NCI-H2171 treated with DMSO at 0.1 percent for 48 hours (cell line): ENCODE measurements at places on chromosomes 2 and 18.

- DNase-seq = no peak
Observed at GRCh38 chr2:172460780-172461201, 33.4 kb downstream of the ITGA6 start.

GRCh38 chr2:217055624-217056023 lies 195.8 kb upstream of the TNP1 start:
- DNase-seq = no peak

GRCh38 chr2:34570266-34570872 lies 971.3 kb upstream of the FAM98A start:
- peak; percentile 70 for DNase-seq

DNA sequence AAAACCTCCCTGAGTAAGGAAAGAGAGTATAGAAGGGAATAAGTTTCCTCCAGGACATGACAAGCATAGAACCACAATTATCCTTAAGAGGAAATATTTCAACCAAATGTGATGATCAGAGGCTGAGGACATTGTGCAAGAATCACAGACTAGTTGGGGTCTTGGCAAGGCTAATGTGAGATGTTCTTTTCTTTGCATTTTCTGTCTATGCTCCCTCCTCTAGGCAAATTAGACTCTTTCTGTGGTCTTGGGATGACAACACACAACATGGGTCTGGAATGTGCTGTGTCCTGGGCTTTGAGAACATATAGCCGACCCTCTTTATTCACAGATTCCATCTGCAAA lies 32.0 kb upstream of the IL1RL1 start:
- no peak for DNase-seq

DNA sequence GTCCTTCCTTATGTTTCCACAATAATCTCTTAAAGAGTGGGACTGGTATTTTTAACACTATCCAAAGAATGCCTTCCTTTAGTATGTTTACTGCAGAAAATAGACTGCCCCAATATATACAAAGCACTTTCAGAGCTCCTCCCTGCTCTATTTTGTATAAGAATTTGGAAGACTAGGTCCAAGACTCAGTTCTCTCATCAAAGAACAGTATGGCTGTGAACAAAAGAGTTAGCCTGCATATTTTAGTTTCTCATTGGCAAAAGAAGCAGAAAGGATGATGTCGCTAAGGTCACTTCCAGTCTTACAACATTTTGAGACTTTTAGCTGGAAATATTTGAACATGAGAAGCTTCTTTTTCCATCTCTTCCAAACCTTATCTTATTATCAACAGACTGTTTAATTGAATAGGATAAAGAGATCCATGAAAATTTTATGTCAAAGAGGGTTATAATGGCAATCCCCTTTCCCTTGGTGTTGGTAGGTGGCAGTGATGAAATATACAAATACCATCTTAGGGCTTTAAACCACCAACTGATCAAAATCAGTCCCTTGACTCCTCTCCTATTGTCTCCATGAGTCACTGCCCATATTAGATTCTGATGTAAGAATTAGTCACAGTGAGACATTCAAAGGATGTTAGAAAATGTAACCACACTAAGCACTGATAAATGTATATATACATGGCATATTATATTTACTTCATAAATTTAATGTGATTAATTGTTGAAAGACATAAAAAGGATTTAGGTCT lies 266.9 kb upstream of the DSEL start:
- DNase-seq = no peak

- DNase-seq = no peak
Observed at GRCh38 chr2:217105733-217106649, 246.1 kb upstream of the TNP1 start.

- no peak for DNase-seq
Observed at GRCh38 chr2:236988690-236989624, 96.7 kb upstream of the COPS8 start.

- DNase-seq = no peak
Observed at GRCh38 chr2:122516775-122517174, 761.3 kb downstream of the TSN start.

DNA sequence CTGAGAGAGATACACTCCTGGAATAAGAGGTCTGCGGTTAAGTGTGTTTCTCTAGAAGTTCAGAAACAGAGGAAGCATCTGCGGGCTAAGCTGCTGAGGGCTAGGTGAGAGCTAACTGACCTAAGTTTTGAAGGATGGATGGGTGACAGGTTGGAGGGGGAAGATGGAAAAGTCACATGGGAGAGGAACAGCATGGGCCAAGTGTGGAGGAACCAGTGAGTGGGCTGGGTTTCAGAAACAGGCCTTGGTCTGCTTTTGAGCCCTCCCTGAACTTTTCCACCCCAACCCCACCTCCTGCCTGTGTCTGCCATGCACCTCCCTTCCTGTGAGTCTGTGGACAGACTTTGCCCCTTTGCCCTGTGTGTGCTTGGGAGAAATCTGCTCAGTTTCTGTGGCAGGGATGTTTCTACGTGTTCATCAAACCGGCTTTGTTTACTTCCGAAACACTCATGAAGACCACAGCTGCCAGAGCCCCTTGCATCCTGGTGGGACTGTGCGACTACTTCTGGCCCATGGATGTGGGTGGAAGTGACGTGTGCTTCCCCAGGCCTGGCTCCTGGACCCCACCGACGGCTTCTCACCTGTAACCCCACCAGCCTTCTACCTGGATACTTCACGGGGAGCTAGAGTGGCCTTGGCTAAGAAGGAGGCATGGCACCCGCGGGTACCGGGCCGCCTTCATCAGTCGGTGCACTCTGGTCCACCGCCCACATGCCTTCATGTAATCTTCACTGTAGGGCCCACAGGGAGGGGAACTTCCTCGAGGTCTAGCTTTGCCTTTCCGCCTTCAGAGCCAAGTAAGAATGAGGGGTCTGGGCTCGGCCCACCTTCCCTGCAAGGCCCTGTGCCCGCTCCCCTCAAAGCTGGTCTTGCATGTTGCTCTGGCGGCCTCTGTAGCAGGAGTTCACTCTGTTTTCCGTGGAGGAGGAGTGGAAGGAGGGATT lies 1.4 kb upstream of the HPCAL1 start:
- no peak for DNase-seq

DNA sequence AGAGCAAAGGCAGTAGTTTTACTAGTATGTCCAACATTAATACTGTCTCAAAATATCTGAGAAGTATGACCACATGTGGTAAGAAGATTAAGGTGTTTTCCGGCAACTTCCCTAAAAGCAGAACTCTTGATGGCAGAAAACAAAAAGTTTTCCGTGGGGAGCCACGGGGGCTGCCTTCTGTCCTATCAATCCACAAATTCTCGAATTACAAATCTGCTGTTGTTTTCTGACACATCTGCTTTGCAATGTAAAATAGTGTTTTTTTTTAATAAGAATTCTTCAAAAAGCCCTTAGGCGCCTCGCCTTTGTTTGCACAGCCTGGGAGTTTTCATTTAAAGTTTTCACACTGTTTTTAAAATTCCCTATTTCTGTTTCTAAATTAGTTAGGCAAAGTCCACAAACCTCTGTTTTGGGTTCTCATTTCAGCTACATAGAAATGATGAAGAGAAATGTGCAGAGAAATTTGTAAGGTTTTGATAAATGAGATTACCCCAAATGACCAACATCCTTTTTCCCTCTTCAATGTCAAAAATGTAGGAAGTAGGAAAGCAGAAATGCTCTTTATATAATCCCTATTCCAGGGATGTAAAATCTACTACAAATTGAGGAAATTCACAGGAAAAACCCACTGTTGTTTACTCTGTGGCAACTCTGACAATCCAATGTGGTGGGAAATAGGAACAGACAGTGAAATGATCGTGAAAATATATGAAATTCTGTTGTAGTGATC lies 385.8 kb downstream of the ZEB2 start:
- DNase-seq = peak; percentile 47

- peak; percentile 21 for DNase-seq
Observed at GRCh38 chr2:224008702-224009261, 30.3 kb downstream of the SERPINE2 start.

- no peak for DNase-seq
Observed at GRCh38 chr18:36993068-36993467, 164.1 kb downstream of the KIAA1328 start.

- no peak for DNase-seq
Observed at GRCh38 chr2:230874456-230874855, 9.7 kb downstream of the ITM2C start.

DNA sequence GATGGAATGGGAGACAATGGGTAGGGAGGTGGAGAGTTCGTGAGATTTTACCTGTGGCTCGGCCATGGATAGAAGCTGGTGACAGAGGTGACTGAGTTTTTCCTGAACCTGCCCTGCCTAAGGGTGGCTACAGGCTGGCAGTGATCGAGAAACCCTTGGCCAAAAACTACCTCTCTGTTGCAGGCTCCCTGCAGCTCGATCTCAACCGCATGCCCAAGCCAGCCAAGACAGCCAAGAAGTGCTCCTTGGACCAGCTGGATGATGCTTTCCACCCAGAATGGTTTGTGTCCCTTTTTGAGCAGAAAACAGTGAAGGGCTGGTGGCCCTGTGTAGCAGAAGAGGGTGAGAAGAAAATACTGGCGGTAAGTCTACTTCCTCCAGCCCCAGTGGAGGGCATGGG lies 225.5 kb downstream of the DYSF start:
- DNase-seq = no peak

DNA sequence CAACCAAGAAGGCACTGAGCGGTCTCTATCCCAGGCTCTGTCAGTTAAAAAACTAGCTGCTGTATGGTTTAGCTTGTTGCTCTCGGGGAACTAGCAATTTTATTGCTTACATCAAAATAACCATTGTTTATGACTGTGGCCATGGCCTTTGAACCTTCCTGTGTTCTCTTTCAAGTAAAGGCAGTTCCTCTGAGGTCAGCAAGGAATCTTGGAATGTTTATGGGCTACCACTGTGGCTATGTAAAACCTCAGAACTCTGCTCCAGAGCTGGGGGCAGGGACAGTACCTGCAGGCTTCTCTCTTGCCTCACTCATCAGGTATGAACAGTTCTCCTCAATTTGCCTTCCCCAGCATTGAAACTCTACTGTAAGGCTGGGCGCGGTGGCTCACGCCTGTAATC lies 416.0 kb upstream of the NETO1 start:
- DNase-seq = no peak

DNA sequence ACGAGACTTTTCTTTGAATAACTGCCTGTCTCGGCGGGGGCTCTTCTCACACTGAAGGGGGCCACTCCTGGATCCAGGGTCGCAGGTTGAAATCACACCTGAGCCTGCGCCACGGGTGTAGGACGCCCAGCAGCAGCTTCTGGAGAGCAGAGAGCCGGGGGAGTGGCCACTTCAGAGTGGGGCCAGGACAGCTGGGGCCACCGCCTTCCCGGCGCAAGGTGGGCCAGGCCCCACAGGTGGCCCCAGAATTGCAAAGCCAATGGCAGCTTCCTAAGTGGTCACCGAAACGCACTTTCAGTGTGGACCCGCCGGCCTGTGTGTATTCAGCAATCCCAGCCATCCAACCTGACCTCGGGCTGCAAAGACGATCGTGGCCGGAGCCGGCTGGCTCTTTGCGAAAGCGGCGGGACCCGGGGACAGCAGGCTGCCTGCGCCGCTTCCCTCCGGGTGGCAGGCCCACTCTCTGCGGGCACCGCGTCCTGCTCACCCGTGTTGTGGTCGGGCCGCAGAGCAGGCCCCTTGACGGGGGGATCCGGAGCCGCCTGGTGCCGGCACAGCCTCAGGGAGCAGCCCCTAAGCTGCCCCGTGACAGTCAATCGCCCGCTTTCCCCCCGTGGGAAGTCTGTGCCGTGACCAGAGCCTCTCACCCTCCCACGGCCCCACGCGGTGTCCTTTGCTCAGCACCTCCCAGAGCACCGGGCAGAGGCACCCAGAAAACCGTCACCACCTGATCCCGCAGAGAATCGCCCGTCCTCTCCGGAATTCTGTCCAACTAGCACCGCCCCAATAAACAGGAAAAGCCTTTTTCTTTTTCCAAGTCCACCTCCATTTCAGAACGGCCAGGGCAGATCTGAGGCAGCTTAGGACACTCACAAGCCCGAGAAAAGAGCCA lies 144.7 kb downstream of the ZNF516 start:
- DNase-seq = no peak

DNA sequence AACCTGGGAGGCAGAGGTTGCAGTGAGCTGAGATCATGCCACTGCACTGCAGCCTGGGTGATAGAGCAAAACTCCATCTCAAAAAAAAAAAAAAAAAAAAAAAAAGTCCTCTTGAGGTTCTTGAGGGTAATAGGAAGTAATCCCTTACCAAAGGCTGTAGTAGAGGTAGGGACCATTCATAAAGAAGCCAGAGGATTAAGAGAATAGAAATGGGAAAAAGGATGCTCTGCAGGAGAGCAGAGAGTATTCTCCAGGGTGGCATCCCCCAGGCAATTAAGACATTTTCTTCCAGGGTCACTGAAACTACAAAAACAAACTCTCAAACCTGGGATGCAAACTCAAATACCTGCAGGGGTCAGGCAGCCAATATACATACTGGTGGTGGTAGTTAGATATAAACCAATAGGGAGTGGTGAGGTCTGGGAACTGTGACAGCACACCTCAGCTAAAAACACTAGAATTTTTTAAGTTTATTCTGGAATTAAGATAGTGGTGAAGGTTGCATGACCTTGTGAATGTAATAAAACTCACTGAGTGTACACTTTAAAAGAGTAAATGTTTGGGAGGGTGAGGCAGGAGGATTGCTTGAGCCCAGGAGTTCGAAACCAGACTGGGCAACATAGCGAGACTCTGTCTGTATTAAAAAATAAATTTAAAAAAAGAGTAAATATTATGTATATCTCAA lies 24.7 kb downstream of the RAPH1 start:
- no peak for DNase-seq

GRCh38 chr2:154195644-154196195 lies 324.0 kb downstream of the GALNT13 start:
- DNase-seq = peak; percentile 50

DNA sequence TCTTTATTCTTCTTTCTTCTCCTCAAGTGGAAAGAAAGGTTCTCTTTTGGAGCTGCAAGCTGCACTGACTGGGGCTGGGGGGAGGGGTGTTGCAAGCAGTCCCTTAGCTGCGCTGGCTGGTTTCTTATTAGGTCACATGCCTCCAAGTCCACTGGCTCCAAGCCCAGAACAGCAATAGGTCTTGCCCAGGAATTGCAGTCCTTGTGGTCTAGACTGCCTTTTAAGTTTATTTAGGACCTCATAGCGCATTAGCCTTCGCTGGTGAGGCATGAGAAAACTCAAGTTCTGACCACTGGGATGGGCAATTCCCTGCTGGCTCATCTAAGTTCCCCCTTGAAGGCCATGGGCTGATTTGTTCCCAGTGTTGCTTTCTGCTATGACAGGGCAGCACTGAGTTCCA lies 138.6 kb upstream of the SCN7A start:
- no peak for DNase-seq

GRCh38 chr2:15169326-15170069 lies 391.6 kb downstream of the NBAS start:
- DNase-seq = no peak
